Liver (tissue), 10 donors: ENCODE measurements at places on chromosomes 1 and 21. TPM values are rescaled to one million over a fixed set of nuclear protein-coding genes. Genes with fewer than 3 reads are reported as not detected.

DNA sequence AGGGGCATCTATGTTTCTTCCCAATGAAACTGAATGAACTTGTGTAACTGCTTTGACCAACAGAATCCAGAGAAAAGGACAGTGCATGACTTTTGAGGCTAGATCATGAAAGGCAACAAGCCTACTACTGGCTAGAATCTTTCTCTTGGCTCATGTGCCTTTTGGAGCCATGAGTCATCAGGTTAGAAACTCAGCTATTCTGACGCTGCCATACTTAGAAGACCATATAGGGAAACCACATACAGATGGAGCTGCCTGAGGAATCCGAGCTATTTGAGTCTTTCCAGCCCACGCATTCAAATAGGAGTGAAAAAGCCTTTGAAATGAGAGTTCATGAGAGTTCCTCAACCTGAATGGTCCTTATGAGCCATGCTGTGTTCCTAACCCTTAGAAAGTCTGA lies 738.5 kb upstream of the CHRM3 start:
- no peak for DNase-seq
- H3K27ac ChIP-seq: no peak overlapping the region
- no peaks in the 10 kb centered on the region for H3K36me3 ChIP-seq
- H3K27me3 ChIP-seq: no peaks in the 10 kb centered on the region

DNA sequence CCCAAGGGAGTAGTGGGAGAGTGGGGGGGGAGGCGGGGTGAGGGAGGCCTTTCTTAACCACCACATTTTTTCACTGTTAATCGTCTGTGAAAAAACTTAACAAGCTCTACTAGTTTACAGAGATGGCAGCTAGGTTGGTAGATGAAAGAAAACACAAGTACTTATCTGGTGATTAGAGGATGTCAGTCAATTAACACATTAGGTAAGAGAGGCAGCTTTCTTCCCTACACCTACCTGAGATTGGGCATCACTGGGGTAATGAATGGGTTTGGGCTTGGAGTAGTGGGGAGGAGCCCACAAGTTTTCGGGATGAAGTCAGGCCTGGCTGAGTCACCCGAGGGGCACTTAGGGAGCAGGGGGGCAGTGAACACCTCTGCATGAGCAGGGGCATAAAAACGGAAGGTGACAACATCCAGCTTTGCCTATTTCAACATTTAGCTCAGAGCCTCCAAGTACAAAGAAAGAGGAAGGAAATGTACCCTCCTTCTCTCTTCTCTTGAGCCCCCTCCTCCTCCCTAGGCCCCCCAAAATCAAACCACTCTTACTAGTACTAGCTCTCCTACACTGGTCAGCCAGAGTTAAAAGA lies 2.5 kb downstream of the LBR start:
- DNase-seq: no peak
- H3K36me3 ChIP-seq: no peaks in the 10 kb centered on the region
- peaks cover 49% of the 10 kb centered on the region for H3K4me1 ChIP-seq
- H3K4me3 ChIP-seq: no peak overlapping the region
- H3K27ac ChIP-seq: no peak overlapping the region

- H3K36me3 ChIP-seq: no peaks in the 10 kb centered on the region
- H3K4me3 ChIP-seq: no peak overlapping the region
- no peak for DNase-seq
Measured at GRCh38 chr1:150912623-150913022, 13.5 kb upstream of the SETDB1 start.

DNA sequence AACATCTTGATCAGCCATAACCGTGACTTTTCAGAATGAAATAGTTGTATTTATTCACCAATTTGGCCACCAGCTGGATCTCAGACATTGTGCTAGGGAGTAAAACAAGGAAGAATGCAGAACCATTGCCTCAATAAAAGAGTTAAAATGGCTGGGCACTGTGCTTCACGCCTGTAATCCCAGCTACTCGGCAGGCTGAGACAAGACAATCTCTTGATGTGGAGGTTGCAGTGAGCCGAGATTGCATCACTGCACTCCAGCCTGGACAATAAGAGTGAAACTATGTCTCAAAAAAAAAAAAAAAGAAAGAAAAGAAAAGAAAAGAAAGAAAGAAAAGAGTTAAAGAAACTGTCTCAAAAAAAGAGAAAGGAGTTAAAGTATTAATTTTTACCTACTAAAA lies 199.5 kb downstream of the TPR start:
- H3K27ac ChIP-seq: no peak overlapping the region
- no peak for DNase-seq
- H3K4me3 ChIP-seq: no peak overlapping the region
- no peaks in the 10 kb centered on the region for H3K4me1 ChIP-seq

SPATA45 gene
- total RNA-seq: not detected

PRKAB2 gene
- 14.8 TPM for total RNA-seq

FMN2 gene
- not detected for total RNA-seq
